Fibroblast of skin of scalp (primary cell): ENCODE measurements at places on chromosomes 5 and 9.

GRCh38 chr9:26947736-26948135 is 694 bp upstream of the PLAA start:
- DNase-seq: no peak

- DNase-seq: no peak
Measured at GRCh38 chr9:98303633-98304125, 48.2 kb upstream of the TBC1D2 start.

GRCh38 chr9:24552526-24553182 is 7.0 kb upstream of the IZUMO3 start:
- DNase-seq: no peak

GRCh38 chr5:138711811-138712210 is 41.4 kb upstream of the CTNNA1 start:
- no peak for DNase-seq

DNA sequence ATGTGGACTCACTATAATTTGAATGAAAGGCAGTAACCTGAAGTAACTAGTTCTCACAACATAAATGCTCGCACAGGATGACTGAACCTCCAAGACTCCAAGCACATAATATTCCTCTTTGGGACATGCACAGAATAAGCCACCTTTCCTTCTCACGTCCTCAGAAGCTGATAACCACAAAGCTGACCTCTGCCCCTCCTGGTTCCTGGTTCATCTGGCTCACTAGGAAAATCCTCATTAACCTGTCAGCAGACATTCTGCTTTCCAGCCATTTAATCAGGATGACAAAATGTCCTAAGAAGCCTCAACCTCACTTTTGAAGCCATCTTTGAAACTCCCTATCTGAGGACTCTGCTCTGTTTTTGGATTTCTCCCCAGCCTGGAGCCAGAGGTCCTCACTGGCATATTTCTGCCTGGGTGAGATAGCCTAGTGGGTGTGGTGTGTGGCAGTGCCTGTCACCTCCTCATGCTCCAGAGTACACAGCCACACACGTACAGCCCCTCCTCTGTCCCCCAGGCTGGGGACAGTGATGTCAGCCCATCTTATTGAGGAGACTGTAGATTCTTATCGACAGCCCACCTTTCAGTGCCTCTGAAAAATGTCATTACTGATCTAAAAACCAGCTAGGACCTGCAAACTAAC is 10.3 kb downstream of the ANKH start:
- no peak for DNase-seq

- DNase-seq: no peak
Measured at GRCh38 chr5:2013301-2014057, 130.8 kb upstream of the IRX4 start.

DNA sequence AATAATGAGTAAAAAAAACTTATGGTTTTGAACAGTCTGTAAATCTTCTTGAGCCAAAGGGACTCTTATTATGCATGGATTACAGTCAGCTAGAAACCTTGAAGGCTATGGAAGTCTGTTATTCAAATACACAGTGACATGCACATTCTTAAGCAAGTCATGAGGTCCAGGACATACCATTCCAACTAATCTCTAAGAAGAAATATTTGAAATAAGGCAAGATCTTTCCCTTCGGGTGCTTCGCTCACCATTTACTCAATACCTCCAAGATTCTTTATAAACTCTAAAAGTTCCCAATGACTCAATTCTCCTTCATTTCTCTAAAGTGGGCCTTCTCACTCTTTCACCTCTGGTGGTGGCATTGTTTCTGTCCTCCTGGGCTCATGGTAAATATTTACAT is 811.0 kb downstream of the NR2F1-AS1 start:
- DNase-seq: peak; percentile 55

DNA sequence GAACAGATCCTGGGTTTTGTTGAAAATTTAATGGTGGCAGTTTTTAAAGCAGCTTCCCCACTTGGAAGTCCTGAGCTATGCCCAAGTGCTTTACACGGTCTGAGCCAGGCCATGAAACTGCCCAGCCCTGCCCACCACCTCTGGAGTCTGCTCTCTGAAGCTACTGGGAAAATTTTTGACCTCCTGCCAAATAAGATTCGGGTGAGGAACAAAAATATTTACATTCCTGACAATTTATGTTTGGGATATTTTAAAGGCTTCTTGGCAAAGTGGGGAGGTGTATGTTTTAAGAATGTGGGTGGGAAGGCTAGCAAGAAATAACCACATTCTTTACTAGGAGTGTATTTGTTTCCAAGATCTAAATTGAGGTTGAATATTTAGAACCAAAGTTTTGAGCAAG is 50.0 kb downstream of the HACD4 start:
- peak; percentile 96 for DNase-seq

- DNase-seq: no peak
Measured at GRCh38 chr9:92666236-92666635, 3.7 kb downstream of the IPPK start.

- no peak for DNase-seq
Measured at GRCh38 chr9:90801973-90802322, 329 bp downstream of the SYK start.

- no peak for DNase-seq
Measured at GRCh38 chr5:107864793-107865192, 194.1 kb upstream of the EFNA5 start.

GRCh38 chr9:121652021-121652837 is 795 bp downstream of the DAB2IP start:
- DNase-seq: no peak

- no peak for DNase-seq
Measured at GRCh38 chr9:138049779-138050471, 172.3 kb downstream of the CACNA1B start.

GRCh38 chr9:127776195-127776923 is 2.1 kb downstream of the SH2D3C start:
- no peak for DNase-seq

GRCh38 chr9:121613009-121613752 is 38.3 kb upstream of the DAB2IP start:
- DNase-seq: no peak

GRCh38 chr5:150489360-150490295 is 18.3 kb upstream of the NDST1 start:
- peak; percentile 42 for DNase-seq

DNA sequence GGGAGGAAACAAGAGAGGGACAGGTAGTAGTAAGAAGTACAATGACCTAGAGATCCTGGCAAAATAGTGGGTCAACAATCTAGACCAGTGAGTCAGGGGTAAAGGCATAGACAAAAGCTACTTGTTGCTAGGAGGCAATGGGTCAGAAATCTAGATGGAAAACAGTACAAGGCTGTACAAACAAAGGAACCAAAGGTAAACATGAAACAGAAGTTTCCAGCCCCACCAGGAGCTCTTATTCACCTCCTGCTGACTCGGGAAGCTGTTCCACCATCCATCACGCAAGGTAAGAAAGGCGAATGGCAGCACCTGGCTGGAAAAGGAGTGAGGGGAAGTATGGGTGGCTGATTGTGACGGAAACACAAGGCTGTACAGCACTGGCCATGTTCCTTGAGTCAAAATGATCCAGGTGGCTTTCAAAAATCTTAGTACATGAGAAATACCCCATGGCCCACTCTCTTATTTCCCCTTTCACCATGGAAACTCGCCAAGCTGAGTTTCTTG is 70.5 kb upstream of the RAI14 start:
- no peak for DNase-seq

DNA sequence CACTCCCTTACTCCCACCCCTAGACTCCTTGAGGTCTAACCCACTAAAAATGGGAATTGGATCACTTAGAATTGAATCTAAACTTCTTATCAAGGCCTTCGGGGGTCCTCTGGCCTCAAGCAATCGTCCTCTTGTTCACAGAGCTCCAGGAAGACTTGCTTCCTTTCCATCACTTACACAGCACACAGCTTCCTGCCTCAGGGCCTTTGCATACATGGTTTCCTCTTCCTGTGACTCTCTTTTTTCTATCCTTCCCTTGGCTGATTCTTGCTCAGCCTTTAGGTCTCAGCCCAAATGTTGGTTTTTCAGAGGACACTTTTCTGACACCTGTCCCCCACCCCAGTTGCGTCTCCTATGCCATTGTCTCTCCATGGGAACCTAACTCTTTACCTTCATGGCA is 50.0 kb upstream of the ALDH1B1 start:
- DNase-seq: no peak

DNA sequence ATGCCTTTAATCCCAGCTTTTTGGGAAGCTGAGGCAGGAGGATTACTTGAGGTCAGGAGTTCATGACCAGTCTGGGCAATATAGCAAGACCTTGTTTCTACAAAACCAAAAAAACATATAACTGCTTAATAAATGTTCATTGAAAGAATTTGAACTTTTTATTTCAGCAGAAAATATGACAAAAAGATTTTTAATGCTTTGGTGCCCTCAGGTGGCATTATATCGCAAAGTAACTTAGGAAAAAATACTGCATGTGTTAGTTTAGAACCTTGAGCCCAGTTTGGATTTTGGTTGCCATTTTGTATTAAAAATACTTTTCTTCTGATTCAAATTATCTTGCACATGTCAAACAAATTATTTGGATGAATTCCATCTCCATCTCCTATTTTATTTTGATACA is 103.2 kb downstream of the GPBP1 start:
- peak; percentile 29 for DNase-seq
